ENCODE measurements at places on chromosomes 16 and 17.

DNA sequence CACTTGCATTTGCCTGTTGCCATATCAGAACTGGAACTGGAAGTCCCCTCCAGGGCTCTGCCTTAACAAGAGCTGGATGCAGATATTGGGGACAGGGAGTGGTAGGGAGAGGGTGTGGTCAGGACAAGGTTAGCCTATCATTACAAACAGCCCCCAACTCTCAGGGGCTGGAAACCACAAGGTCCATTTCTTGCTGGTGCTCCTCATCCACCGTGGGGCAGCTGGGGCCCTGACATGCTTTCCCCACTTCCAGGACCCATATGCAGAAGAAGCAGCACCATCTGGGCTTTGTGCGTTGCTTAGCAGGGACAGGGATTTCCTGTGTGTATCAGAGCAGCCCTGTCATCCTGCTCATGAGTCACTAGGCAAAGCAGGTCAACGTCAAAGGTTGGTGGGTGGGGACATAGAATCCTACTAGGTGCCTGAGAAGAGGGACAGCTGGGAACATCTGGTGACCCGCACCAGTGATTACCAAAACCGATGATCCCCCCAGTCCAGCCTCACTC, 26.9 kb downstream of the RGS9 start:
- DNase-seq, result no peak

GRCh38 chr17:42904110-42904469, 3.5 kb downstream of the G6PC1 start:
- DNase-seq, result no peak

DNA sequence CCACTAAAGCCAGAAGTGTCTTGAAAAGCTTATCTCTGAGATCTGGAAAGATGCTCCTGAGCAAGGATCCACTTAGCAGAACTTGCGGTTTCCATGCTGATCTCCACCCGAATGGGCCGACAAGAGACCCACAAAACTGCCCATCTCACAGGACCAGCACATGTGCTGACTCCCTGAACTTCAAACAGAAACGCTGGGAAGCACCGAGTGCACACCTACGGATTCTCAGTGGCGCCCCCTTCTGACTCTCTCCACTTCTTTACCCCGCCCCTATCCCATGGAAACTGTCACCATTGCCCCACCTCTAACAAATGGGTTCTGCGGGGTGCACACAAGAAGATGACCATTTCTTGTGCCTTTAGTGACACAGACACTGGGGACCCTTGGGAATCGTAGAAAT, 21.4 kb downstream of the CDRT4 start:
- no peak for DNase-seq

DNA sequence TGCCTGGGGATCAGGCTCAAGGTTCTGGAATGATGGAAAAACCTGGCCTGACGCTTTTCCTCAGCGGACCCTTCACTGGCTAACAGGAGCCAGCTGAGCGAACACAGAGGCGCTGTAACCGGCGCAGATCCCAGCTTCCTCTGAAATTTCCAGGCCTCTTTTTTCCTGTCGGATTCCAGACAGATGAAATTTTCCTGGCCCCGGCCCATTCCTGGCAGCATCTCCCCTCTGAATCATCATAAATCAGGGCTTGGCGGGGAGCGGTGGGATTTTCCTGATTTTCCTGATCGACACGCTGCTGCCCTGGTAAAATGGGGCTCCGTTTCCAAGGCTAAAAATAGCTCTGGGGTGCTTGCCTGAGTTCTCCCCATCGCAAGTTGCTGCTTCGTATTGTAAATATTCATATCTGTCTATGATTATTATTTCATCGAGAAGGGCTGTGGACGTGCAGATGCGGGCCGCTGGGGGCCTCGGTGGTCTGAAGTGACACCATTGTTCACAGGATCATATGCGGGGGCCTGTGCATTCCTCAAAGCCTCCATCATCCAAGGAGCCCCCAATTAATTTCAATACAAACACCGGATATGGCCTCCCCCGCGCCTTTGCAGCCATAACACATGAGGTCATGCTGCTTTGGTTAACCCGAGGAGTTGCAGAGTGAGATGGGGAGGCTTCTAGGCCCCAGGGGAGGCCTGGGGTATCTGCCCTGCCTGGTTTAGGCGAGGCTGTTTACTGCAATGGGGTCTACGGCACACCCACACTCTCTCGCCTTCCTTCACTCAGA, 45.8 kb upstream of the ETV4 start:
- no peak for DNase-seq

GRCh38 chr17:5813357-5813756, 229.0 kb upstream of the NLRP1 start:
- DNase-seq, result no peak

- DNase-seq, result no peak
Observed at GRCh38 chr16:67977469-67978227, 2.7 kb downstream of the DPEP3 start.

DNA sequence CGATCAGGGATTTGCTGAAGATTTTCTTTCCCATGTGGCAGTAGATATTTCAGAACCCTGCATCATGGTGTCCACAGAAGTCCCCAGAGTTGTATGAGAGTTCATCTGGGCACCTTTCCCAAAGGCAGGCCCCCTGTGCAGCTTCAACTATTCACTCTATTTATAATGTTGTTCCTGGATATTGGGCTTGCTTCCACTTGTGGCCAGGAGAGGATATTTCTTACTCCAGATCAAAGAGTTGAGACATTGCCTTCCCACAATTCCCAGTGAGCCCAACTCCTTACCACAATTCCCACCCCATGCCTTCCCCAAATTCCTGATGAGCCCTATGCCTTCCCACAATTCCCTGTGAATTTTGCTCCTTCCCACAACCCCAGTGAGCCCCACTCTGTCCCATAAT, 206.9 kb downstream of the WWOX start:
- no peak for DNase-seq

DNA sequence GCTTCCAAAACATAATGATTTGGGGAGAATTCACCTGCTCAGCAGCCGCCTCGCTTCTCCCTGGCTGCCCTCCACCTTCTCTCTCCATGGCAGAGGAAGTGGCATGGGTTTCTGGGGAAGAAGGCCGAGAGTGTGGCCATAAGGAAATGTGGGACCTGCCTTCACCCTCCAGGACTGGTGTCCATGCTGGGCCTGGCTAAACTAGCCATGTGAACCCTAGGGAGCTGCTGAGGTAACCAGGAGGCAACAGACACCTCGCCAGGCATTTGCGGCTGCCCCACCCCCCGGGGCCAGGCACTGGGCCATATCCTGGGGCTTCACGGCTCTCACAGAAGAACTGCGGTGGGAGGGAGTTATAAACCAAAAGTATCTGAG, 9.9 kb upstream of the CMTM4 start:
- no peak for DNase-seq

DNA sequence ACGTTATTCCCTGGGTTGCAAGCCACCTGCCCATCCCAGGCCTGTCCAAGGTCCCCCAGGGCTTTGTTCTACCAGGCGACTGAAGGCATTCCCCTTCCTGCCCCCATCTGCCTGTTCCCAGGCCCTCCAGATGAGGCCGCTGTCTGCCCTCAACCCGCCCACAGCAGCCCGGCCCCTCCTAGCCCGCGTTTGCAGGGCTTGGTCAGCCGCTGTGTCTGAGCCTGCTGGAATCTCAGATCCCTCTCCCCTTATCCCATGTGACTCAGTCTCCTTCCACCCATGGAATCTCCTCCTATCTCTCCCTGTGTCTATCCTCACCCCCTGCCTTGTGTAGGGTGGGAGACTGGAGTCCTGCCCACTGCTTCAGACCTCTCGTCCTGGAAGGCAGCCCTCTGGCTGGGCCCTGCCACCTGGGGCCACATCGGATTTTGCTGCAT, 186.0 kb upstream of the TNRC6C start:
- DNase-seq, result peak; percentile 70

- no peak for DNase-seq
Observed at GRCh38 chr16:84827131-84827574, 7.4 kb downstream of the CRISPLD2 start.

DNA sequence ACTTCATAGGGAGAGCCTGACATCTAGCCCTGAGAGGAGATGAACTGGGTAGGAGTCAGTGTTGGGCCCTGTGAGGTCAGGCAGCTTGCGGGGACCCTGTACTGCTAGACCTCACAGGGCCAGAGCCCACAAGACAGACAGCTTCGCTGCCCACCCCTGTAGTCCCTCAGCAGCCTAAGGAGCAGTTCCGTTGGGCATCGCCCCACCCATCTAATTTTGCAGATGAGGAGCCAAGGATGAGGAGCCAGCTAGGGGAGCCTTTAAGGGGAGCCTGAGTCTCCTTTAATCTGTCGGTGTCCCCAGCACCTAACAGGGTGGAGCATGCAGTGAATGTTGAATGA, 755 bp upstream of the TUFM start:
- DNase-seq, result peak; percentile 24

Data from memory B cell (primary cell).